ENCODE measurements at places on chromosomes 6 and 20. TPM values are rescaled to one million over a fixed set of nuclear protein-coding genes. Genes with fewer than 3 reads are reported as not detected.
A peak's percentile ranks its signal among the peaks of the same experiment; 100 is the strongest.

Gene CLPSL1
- total RNA-seq, result not detected

GRCh38 chr6:210104-210456 is 82.2 kb upstream of the DUSP22 start:
- no peak for DNase-seq
- H3K4me3 ChIP-seq, result peak overlapping the region; percentile 48
- no peaks in the 10 kb centered on the region for H3K27me3 ChIP-seq

DNA sequence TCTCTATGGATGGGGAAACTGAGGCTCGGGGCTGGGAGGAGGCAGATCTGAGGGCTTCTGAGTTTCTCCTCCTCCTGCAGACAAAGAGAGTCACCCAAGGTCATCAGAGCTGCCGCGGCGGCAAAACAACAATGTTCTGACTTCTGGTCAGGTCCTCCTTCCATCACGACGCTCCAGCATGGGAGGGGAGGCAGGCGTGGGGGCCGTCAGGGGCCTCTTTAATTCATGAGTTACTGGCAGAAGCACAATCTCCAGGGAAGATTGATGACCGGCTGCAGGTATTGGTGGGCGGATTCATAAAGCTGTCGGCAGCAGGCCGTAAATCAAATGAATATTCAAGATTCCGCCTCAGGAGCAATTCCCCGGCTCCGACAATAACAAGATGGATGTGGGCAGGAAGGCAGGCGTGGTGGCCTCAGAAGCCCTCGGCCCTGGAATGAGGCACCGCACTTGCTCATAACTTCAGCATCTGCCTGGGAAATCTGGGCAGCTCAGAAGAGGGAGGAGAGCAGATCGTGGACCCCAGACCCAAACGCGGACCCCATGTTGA is 19.1 kb downstream of the PCK1 start:
- H3K36me3 ChIP-seq, result no peaks in the 10 kb centered on the region
- no peak for DNase-seq
- H3K4me1 ChIP-seq, result no peaks in the 10 kb centered on the region
- H3K27ac ChIP-seq, result no peak overlapping the region

DNA sequence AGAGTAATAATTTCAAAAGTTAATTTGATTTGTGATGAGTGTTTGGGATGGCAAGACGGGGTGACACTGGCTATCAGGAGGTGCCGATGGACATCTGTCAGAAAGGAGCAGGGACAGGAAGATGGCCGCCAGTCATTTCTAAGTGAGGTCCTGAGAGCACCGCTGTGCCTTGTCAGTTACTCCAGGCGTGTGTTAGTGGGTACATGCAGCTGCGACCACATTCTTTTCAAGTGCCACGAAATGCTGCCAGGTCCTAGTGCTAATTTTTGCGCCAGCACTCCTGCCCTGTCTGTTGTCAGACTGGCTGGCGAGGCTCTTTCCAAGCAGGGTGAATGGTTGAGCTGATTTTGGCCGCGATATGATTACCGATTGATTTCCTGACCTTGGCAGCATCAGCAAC is 64.6 kb upstream of the INSM1 start:
- H3K36me3 ChIP-seq, result no peaks in the 10 kb centered on the region
- no peaks in the 10 kb centered on the region for H3K27me3 ChIP-seq
- no peaks in the 10 kb centered on the region for H3K4me1 ChIP-seq
- no peak for DNase-seq

DNA sequence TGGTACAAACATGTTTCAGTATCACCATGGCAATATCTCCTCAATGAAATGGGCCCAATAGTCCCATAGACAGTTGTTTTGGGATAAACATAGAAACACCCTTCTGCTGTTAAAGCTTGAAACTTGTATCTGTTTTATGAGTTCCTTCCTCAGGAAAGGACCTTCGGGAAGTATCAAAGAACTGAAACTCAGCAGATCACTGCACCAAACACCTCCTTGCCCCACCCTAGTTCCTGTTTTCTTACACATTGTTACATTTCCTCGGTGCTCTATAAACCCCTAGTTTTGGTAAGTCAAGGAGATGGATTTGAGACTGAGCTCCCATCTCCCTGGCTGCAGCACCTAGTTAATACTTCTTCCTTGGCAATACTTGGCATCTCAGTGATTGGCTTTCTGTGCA is 73.8 kb upstream of the ECI2 start:
- H3K36me3 ChIP-seq, result no peaks in the 10 kb centered on the region
- no peak overlapping the region for H3K27ac ChIP-seq
- no peak for DNase-seq
- no peak overlapping the region for H3K4me3 ChIP-seq

- H3K4me3 ChIP-seq, result no peak overlapping the region
- H3K36me3 ChIP-seq, result no peaks in the 10 kb centered on the region
- no peaks in the 10 kb centered on the region for H3K27me3 ChIP-seq
- no peak overlapping the region for H3K27ac ChIP-seq
- H3K4me1 ChIP-seq, result no peaks in the 10 kb centered on the region
These were observed 11.5 kb downstream of the ATP9A start for GRCh38 chr20:51756653-51757052.

DNA sequence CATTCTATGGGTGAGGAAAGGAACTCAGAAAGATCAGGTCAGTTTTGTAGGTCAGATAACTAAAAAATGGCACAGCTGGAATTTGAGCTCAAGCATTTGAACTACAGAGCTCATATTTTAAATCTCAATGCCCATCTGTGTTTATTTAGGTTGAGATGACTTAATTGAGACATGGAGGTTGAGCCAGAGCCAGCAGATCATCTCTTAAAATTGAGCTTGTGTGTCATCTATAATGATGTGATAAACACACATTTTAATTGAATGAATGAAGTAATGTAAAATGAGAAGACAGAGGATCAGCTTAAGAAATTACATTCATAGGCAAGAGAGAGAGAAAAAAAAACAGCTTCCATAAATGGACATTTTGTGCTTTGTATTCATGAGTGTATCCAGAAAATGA is 3.7 kb downstream of the MANEA start:
- DNase-seq, result no peak
- H3K4me3 ChIP-seq, result no peak overlapping the region
- no peak overlapping the region for H3K27ac ChIP-seq

Gene SAPCD1
- total RNA-seq, result 11.1 TPM

Gene PACSIN1
- total RNA-seq, result 0.46 TPM

- no peak overlapping the region for H3K27ac ChIP-seq
- H3K27me3 ChIP-seq, result no peaks in the 10 kb centered on the region
- no peak overlapping the region for H3K4me3 ChIP-seq
- DNase-seq, result no peak
- peaks cover 4% of the 10 kb centered on the region for H3K4me1 ChIP-seq
- no peaks in the 10 kb centered on the region for H3K36me3 ChIP-seq
These were observed 115.2 kb upstream of the RNF24 start for GRCh38 chr20:4130404-4131189.

Gene CABLES2
- 6.3 TPM for total RNA-seq

Gene MEI4
- total RNA-seq, result not detected

Gene SMLR1
- not detected for total RNA-seq

- no peak overlapping the region for H3K4me3 ChIP-seq
- no peaks in the 10 kb centered on the region for H3K27me3 ChIP-seq
- DNase-seq, result peak; percentile 49
These were observed 30.4 kb downstream of the KCNQ2 start for GRCh38 chr20:63442100-63442493.

Gene PGC
- total RNA-seq, result not detected

Gene MLN
- total RNA-seq, result not detected

Gene TPX2
- total RNA-seq, result 0.96 TPM

DNA sequence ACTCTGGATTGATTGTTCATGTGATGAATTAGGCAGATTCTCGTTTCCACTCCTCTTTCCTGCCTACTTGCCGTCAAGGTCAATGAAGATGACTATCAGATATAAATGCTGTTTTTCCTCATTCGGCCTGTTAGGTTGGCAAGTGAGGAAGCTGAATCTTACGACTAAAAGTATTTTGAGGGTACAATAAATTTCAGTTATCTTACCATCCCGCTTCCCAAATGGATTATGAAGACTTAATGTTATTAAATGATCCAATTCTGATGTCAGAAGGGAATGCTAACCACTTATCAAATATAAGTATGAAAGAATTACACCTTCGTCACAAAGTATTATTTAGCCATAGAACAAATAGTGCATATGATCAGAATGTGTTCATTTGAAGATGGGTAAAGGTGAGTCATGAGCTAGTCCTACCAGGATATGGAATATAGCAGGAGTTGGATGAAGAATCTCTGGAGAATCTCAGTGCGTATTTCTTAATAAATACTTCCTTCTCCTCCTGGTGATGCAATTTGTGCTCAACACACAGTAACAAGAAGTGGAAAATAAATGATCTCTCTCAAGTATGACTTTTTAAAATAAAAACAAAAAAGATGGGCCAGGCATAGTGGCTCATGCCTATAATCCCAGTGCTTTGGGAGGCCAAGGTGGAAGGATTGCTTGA is 4.6 kb downstream of the GPLD1 start:
- no peak for DNase-seq
- no peaks in the 10 kb centered on the region for H3K36me3 ChIP-seq
- H3K27ac ChIP-seq, result no peak overlapping the region
- H3K4me3 ChIP-seq, result no peak overlapping the region

DNA sequence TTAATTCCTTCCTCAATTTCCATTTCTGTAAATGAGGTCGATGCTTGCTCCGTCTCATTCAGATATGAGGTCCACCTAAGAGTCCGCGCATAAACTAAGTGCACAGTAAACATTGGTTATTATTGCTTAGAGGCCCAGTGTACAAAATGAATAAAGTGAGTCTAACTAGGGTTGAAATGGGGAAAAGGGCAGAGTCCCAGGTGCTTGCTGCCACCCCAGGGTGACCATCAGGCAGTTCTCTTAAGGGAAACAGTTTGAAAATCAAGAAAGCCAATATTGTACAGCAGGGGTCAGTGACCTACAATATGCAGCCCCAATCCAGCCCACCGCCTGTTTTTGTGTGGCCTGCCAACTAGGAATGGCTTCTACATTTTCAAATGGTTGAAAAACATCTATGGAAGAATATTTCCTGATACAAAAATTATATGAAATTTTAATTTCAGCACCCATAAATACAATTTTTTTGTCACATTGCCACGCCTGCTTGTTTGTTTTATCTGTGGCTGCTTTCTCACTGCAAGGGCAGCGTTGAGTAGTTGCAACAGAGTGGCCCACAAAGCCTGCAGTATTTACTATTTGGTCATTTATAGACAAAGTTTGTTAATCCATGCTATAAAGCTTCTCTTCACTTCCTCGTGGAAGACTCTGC is 43.3 kb downstream of the SLC13A3 start:
- H3K27me3 ChIP-seq, result no peaks in the 10 kb centered on the region
- no peaks in the 10 kb centered on the region for H3K4me1 ChIP-seq
- H3K36me3 ChIP-seq, result no peaks in the 10 kb centered on the region
- H3K4me3 ChIP-seq, result no peak overlapping the region

DNA sequence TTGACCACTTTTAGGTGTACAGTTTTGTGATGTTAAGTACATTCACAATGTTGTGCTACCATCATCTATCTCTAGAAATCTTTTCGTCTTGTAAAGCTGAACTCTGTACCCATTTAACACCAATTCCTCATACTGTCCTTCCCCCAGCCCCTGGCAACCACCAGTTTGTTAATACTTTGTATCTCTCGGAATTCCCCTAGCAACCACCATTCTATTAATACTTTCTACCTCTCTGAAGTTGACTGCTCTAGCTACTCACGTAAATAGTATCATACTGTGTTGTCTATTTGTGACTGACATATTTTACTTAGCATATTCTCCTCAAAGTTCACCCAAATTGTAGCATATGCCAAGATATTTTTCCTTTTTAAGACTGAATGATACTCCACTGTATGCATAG is 82.3 kb upstream of the CLDN20 start:
- no peak overlapping the region for H3K27ac ChIP-seq
- H3K4me3 ChIP-seq, result no peak overlapping the region
- H3K4me1 ChIP-seq, result no peaks in the 10 kb centered on the region
- no peaks in the 10 kb centered on the region for H3K36me3 ChIP-seq
- no peak for DNase-seq

Gene SPATS1
- not detected for total RNA-seq

GRCh38 chr6:98816799-98817198 is 17.6 kb upstream of the POU3F2 start:
- no peaks in the 10 kb centered on the region for H3K27me3 ChIP-seq
- no peaks in the 10 kb centered on the region for H3K4me1 ChIP-seq
- H3K27ac ChIP-seq, result no peak overlapping the region
- no peaks in the 10 kb centered on the region for H3K36me3 ChIP-seq

GRCh38 chr6:169487579-169488436 is 214.0 kb downstream of the WDR27 start:
- H3K27ac ChIP-seq, result no peak overlapping the region
- H3K36me3 ChIP-seq, result no peaks in the 10 kb centered on the region
- DNase-seq, result no peak
- no peak overlapping the region for H3K4me3 ChIP-seq

Gene MTHFD1L
- total RNA-seq, result 6.4 TPM

Gene TRIM38
- total RNA-seq, result 17.4 TPM

Gene GPLD1
- total RNA-seq, result 0.31 TPM

DNA sequence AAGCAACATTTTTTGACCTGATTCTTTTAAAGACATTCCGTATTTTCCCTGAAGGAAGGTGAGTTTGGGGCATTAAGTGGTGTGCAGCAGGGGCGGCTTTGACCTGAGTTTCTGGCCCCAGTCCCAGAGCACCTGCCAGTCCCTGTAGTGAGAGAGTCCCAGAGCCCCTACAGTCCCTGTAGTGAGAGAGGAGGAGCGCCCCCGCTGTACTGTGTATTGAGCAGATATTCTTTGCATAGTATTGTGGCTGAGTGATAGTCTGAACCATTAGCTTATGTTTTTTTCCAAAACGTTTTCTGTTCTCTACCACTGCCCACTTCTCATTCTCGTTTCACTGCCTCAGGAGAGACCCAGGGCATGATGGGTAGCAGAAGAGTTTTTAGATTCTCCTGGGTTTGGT is 17.2 kb upstream of the SH3BGRL2 start:
- no peaks in the 10 kb centered on the region for H3K36me3 ChIP-seq
- H3K4me3 ChIP-seq, result no peak overlapping the region
- no peaks in the 10 kb centered on the region for H3K27me3 ChIP-seq
- DNase-seq, result no peak
- no peak overlapping the region for H3K27ac ChIP-seq
- H3K4me1 ChIP-seq, result no peaks in the 10 kb centered on the region

DNA sequence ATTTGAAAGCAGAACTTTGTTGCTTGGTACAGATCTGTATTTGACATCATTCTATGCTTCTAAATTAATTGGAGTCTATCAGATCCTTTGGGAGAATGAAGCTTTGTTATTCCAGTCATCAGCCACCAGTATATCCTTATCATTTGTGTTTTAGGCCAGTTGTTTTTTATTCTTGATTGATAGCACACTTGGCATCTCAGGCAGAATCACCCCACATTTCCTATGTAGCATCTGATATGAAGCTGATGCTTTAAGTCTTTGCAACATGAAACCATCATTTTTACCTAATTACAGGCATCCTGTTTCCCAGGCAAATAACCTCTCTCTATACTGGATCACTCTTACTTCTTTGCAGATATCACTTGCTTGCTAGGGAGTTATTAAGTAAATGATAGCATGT is 20.7 kb upstream of the RNGTT start:
- DNase-seq, result no peak
- no peaks in the 10 kb centered on the region for H3K4me1 ChIP-seq
- no peak overlapping the region for H3K4me3 ChIP-seq
- no peaks in the 10 kb centered on the region for H3K36me3 ChIP-seq

Gene RCAN2
- total RNA-seq, result not detected

- no peaks in the 10 kb centered on the region for H3K36me3 ChIP-seq
- H3K4me3 ChIP-seq, result no peak overlapping the region
- H3K4me1 ChIP-seq, result no peaks in the 10 kb centered on the region
- DNase-seq, result no peak
These were observed 33.2 kb upstream of the SLC22A23 start for GRCh38 chr6:3489961-3490624.

Gene SOX18
- total RNA-seq, result not detected

All from naive thymus-derived CD4-positive, alpha-beta T cell (primary cell).